Parietal lobe (tissue), 2 donors: ENCODE measurements at places on chromosomes 2 and 18. TPM values are rescaled to one million over a fixed set of nuclear protein-coding genes. Genes with fewer than 3 reads are reported as not detected.

The MOGAT1 gene
- total RNA-seq, result not detected

The HOXD11 gene
- not detected for total RNA-seq

The PIEZO2 gene
- total RNA-seq, result 2.8 TPM

The EPHA4 gene
- 123 TPM for total RNA-seq

The PLB1 gene
- 4.4 TPM for total RNA-seq

The CRYBA2 gene
- not detected for total RNA-seq

The TUBA3E gene
- total RNA-seq, result not detected

The PDCD1 gene
- total RNA-seq, result not detected

The LRRTM1 gene
- total RNA-seq, result 13.8 TPM

The NT5DC4 gene
- total RNA-seq, result not detected

The GMPPA gene
- total RNA-seq, result 11.3 TPM
